HL-60 (cell line): ENCODE measurements at places on chromosomes 5 and 9.

DNA sequence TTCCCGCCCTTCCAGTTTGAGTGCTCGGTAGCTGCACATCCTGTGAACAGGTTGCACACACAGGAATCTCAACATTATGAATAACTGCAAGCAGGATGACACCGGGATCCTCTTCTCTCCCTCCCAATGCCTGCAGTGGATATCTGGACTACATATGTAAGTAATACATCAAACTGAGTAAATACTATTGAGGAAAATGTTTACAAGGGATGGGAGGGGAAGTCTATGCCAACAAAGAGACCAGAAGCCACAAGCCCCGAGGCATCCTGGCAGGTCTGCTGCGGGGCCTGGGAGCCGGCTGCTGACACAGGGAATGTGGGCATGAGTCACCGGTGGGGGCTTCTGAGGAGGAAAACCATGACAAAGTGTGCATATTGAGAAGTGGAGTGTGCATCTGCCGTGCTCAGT, 8.6 kb upstream of the ANKRD33B start:
- DNase-seq = no peak

GRCh38 chr9:104503963-104504362, at the start of gene OR13F1:
Gene OR13F1 (plus strand): TSS chr9:104504263. CDS start chr9:104504263, 0 bp downstream.
- no peak for DNase-seq

DNA sequence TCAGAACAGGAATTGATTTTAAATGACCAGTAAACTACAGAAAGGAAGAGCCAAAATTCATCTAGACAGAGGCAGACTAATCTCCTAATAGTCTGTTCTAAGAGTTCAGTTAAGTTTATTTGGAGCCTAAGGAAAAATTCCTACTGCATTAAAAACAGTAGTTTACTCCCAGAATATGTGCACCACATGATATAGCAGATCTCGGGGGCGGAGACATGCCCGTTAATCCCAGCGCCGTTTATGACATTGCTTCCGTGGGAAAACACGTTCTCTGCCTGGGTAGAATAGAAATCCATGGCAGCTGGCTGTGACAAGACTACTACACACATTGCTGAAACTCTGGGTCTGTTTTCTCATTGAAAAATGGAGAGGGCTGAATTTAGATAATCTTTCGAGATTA, 11.4 kb downstream of the HABP4 start:
- DNase-seq = no peak

DNA sequence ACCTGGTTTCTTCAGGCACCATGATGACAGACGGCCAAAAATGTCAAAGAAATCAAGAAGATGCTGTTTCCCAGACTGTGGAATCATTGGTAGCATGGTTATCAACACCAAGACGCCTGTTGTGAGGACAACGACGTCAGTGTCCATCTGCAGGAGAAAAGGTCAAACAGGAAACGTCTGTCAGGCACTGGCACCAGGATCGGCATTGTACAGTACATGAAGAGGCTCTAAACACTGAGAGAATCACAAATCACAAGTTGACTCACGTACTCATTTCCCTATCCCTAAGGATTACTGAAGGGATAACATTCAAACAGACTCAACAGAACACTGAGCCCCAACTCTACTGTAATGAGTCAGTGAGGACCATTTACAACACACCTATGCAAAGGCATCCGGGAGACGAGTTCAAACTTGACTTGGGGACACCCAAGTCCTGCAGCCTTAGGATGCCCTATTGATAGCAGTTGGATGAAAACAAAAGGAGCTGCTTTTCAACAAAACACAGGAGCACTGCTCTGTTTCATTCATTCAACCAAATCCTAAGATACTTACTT, 21.0 kb downstream of the TSC1 start:
- no peak for DNase-seq

GRCh38 chr9:33498387-33498786, 24.7 kb upstream of the NOL6 start:
- DNase-seq = no peak

DNA sequence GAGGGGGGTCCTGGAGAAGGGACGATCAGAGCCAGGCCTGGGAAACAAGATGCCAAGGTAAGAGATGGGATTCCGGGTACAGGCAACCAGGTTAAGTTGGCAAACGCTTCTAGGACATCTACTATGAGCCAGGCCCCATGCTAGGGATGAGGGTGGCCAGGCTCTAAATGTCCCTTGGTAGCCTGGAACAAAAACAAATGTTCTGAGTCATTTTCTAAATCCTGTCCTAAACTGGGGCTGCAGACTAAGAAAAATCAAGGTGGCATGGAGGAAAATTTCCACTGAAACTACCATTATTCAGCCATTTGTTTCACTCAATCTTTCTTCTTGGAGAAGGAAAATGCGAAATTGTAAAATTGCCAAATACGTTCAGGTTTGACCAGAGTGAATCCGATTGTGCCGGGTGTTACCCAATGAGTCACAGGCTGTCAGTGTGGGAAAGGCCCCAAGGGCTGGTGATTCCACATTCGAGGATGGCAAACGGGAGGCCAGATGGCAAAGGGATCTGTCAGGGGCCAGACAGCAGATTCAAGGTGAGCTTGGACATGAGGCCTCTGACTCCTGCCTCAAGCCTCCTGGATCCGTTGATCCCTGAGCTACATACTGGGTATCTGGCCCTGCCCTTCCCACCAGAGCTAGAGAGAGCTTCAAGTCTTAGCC, 57.6 kb downstream of the PAX5 start:
- no peak for DNase-seq

GRCh38 chr9:1156794-1157550, 106.8 kb downstream of the DMRT2 start:
- DNase-seq = no peak

- no peak for DNase-seq
Measured at GRCh38 chr9:109812818-109813281, 32.9 kb downstream of the PALM2AKAP2 start.
